Vagina (tissue), 2 donors: ENCODE measurements at places on chromosomes 2 and 18.

DNA sequence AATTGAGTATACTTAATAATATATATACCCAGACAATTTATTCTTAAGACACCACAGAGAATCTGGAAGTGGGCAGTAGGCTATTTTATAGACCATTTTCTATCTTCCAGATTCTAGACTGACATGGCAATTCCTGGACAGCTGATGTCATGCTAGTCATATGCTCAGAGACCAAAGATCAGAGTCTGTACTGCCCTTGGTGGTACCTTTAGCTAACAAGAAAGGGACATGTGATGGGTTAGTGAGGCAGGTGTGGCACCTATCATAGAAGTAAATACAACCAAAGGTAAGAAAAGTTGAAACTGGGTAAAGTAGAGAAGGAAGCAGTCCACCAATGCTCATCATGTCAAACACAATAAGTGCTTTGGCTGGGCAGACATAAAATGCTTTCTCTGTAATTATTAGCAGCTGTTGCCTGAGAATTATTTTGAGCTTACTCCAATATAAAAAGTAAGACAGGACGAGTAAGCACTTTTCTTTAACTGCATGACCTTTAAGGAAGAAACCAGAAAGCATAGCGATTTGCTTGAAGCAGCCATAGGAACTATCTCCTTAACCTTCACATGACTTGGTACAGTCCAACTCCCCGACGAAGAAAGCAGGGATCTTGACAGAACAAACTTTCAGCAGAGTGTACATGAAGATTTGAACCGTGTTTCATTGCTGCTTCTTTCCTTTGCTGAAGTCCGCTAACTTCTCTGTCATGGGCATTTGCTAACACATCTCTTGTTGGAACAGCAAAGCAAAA, 47.1 kb downstream of the SLC40A1 start:
- no peak for DNase-seq

- no peak for DNase-seq
These were observed 8.6 kb downstream of the ITGA4 start for GRCh38 chr2:181465676-181466375.

GRCh38 chr2:220787251-220787650, 784.9 kb downstream of the EPHA4 start:
- no peak for DNase-seq

GRCh38 chr2:182043861-182044260, 58.2 kb downstream of the PPP1R1C start:
- no peak for DNase-seq

DNA sequence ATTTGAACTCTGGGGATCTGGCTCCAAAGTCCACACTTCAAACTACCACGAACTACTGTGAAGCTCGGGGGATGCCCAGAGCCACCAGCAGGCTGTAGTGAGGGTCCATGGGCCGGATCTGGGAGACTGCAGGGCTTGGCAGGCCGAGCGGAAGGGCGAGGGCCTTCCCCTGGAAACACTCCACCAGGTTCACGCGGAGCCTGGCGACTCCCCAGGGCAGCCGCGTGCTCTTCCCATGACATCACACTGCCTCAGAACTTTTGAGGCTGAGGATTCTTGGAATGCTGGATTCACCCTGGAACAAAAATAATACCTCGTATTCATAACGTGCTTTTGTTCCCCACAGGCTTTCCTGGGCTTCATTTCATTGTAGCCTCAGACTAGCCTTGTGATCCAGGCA, 201.0 kb downstream of the SMAD7 start:
- no peak for DNase-seq

GRCh38 chr2:106350980-106351379, 117.2 kb downstream of the RGPD3 start:
- DNase-seq, result no peak

DNA sequence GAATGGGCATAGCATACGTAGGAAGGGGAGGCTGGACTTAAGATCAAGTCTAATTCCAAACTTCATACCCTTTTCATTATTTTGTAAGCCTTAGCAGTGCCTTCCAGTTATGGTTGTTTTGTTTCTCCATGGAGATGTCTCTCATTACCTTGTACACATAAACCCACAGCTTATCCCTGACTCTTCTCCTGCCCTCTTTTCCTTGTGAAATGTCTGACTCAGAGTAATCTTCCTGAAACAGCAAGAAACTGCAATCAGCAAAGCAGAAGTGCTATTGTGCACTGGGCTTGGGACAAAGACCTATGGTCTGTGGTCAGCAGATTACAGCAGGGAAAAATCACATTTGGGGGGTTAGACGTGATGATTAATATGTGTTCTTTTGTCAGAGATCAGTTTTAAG, 176.7 kb downstream of the IKZF2 start:
- no peak for DNase-seq

DNA sequence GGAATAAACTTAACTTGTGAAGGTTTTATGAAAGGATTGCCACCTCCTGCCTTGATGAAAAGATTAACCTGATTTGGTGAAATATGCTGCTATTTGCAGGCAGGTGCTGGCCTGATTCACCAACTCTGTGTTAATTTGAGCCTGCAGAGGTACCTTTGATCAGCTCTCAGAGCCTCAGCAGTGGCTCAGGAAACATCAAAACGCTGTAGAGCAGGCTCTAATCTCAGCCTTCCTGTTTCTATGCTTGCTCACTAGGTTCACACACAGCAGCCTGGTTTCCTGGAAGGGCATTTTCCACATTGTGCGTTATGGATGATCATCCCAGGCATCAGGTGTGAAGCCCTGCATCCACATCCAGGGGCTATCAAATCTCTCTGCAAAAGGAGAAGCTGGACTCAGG, 16.9 kb downstream of the TGIF1 start:
- no peak for DNase-seq

DNA sequence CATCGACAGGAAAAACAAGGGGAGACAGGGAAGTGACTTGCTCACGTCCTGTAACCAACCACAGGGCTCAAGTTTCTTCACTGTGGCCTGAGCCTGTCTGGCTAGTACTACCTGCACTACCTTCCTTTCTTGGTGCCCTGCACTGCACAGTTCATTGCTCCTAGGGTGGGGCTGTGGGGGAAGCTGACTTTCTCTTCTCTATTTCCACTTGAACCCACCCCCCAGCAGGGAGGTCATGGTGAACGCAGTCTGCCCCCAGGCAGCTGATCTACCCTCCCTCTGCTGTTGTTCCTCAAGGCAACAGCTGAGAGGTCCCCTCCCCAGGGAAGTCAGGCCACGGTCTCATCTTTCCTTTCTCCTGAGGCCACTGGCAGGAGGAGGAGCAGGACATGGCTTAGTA, 532.1 kb downstream of the SOX11 start:
- no peak for DNase-seq

GRCh38 chr2:211709389-211709788, 829.2 kb downstream of the ERBB4 start:
- no peak for DNase-seq

DNA sequence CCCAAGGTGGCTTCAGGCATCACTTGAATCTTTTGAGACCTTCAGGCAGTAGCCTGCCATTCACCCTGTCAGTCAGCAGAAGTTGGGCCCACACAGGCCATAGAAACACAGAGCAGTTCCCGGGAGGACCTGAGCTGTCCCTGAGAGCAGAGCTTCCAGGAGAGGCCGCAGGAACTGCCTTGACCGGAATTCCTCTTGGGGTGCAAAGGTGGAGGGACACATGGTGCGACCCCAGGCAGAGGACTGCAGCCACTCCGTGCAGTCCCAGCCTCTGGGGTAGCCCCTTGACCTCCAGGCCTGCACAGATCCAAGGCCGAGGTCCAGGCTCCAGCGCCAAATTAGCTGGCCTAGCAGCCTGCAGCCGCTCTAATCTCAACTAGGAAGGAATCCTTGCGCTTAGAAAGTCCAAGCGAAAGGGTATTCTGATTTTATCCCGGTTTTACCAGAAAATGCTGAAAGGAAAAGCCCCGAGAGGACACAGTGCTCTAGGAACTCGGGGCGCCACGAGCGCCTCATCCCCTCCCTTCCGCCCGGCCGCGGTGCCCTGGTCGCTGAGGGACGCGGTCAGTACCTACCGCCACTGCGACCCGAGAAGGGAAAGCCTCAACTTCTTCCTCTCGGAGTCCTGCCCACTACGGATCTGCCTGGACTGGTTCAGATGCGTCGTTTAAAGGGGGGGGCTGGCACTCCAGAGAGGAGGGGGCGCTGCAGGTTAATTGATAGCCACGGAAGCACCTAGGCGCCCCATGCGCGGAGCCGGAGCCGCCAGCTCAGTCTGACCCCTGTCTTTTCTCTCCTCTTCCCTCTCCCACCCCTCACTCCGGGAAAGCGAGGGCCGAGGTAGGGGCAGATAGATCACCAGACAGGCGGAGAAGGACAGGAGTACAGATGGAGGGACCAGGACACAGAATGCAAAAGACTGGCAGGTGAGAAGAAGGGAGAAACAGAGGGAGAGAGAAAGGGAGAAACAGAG, 5.4 kb downstream of the SIX2 start:
- DNase-seq, result no peak

GRCh38 chr2:110993557-110994231, 127.0 kb upstream of the BCL2L11 start:
- no peak for DNase-seq

GRCh38 chr2:238988105-238988504, 140.2 kb downstream of the TWIST2 start:
- peak; percentile 70 for DNase-seq

GRCh38 chr2:128396500-128396891, 77.8 kb upstream of the HS6ST1 start:
- DNase-seq, result no peak
